Head of caudate nucleus (tissue), 42 donors: ENCODE measurements at places on chromosomes 3 and 15.

GRCh38 chr3:139935016-139935865 is at the start of gene CLSTN2:
Gene CLSTN2, plus strand, starts transcription at chr3:139935185.
- DNase-seq = peak; percentile 72

GRCh38 chr3:46898321-46899150 is 21.0 kb downstream of the PTH1R start:
- no peak for DNase-seq

DNA sequence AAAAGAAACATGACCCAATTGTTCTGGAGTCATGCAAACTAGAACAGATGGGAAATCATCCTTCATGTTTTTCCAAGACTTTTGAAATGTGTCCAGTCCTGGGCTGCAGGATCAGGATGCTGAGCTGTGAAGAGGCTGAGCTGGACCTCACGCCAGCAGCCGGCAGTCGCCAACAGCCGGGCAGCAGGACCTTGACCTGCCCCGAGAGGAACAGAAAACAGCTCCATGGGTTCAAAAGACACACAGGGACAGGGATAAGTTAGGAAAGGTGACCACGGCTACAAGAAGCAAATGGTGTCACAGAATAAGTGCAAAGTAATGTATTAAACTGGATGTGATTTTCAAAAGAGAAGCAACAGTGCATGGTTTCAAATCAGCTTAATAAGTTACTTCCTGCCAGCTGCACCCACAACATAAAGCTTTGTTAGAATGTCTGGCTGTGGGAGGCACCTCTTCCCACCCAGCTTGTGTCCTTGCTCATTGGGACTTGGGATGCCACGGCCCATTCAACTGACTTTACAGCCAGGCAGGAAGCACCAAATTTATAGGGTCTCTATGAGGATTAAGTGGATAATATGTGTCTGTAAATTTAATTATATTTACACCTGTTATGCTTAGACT is 266.4 kb downstream of the GABRG3 start:
- DNase-seq = no peak

DNA sequence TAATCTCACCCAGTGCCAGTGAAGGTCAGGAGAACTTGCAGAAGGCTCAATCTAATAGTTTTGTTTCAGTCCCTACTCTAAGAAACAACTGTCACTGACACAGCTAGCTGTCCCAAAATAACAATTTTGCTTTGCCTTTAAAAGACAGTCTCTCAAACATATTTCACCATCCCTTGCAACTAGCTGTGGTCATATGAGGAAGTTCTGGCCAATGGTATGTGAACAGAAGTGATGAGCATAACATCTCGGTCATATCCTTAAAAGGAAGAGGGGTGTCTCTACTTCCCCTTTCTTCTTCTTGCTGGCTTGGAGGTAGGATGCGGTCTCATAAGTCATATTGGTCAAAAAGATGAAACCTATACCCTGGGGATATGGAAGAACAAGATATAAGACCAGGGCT is 198.1 kb downstream of the NEK10 start:
- DNase-seq = no peak

DNA sequence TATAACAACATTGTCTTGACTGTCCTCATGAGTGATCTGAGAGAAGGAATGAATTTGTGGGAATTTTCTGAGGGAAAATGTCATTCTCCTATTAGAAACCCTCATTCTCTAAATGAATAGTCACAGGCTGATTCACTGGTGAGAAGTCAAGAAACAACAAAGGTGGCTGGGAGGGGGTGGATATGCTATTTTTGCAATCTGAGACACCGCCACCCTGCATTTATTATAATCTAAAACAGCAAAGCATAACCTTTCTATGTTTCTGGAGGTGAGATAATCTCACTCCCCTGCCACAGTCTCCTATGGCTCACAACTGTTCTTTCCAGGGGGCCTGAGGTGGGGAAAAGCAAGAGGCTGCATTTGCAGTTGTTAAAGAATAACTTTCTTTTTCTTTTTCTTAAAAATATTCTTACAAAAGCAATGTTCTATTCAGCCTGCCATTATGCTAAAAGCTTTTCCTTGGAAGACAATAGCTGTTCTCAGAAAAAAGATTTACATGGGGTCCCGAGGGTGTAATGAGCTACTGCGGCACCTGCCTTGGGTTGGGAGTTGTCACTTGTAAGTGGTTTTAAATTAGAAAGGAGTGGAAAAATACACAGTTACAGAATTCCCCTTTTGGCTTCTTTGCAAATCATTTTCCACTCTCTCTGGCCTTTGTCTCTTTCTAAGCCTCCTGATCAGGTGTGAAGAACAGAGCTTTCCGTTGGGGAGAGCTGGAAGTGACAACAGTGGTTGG is 220.9 kb downstream of the AGBL1 start:
- peak; percentile 52 for DNase-seq

DNA sequence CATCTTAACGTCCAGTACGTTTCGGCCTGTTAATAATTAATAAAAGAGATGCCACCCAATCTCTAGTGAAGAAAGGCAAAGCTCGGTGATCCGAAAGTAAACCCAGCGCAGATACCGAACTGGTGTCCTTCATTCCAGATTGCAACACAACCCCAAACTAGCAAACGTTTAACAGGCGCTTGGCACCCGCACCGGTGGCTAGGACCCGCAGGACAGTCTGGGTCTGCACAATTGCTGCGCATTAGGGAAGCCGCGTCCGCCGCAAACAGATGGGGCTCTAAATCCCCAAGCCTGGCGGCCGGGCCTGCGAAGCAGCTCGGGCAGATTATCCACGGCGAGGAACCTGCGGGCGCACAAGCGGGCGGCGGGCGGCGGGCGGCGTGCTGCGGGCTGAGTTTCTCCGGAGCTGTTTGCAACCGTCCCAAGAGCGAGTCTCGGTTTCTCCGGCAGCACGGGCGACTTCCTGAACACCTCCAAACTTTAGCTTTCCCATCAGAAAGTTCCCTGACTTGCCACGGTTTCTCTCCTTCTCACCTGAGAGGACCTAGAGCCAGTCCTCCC is 112.1 kb upstream of the ICE2 start:
- peak; percentile 33 for DNase-seq

DNA sequence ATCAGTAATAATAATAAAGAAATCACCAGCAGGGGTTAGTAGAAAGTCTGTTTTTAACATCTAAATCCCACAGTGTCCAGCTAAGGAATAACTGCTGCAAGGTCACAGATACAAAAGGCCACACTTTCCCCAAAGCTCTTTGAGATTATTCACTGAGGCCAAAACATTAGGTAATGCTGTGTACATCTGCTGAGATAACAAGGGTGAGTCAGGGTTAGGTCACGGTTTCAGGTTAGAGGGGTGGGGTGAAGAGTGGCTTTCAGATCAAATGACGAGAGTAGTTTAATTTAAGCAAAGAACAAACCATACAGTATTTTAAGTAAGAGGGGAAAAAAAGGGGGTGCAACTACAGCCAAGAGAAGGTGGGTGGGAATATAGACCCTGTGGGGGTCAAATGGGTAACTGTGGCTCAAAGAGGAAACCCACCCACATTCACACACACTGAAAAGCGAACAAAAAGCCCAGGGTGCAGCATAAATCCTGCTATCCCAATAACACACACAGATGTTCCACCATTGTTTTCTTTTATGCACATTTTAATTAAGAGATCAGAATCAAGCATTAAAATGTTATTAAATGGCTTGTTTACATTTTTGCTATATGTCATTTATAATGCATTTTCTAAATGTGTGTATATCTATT is 412.9 kb downstream of the TIGIT start:
- DNase-seq = no peak

GRCh38 chr15:43899928-43900327 is 73.1 kb downstream of the WDR76 start:
- no peak for DNase-seq

DNA sequence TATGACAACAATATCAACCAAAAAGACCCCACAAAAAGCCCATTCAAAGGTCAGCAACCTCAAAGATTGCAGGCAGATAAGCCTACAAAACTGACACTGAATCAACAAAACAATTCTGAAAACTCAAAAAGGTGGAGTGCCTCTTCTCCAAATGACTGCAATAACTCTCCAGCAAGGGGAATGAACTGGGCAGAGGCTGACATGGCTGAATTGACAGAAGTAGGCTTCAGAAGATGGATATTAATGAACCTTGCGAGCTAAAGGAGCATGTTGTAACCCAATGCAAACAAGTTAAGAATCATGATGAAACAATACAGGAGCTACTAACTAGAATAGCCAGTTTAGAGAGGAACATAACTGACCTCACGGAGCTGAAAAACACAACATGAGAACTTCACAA is 20.4 kb upstream of the SLC25A38 start:
- DNase-seq = no peak

DNA sequence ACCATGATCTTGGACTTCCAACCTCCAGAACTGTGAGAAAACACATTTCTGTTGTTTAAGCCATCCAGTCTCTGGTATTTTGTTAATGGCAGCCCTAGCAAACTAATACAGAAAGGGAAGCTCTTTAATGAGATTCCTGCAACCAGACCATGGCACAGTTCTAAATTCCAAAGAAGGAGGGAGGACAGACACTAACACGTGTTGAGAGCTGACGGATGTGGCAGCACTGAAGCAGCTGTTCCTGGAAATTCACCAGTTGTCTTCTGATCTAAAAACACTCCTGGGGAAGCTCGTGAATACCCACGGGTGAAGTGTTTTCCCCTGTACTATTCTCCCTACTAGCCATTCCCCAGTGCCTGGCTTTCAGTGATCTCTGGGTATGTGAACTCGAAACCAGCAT is 56.7 kb downstream of the RPL22L1 start:
- DNase-seq = no peak

GRCh38 chr3:30996467-30996866 is 102.0 kb upstream of the GADL1 start:
- DNase-seq = no peak

GRCh38 chr15:54772663-54773062 is 424.1 kb downstream of the RSL24D1 start:
- DNase-seq = no peak

DNA sequence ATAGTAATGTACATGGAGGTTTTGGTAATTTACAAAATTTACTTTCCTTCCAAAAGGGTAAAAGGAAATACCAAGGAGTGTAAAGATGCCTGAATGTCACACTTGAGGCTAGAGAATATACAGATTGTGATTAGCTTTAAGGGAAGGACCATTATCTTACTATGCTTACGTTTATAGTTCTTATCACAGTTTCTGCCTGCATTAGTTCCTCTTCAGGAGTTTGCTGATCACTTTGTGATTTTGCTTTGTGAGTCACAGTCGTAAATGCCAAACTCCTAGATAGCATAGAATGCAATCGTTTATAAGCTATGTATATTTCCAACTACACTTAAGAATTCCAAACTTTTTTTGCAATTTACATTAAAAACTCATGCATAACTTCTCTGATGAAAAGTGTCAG is 1034.6 kb downstream of the DIPK2A start:
- no peak for DNase-seq

- DNase-seq = peak; percentile 20
Measured at GRCh38 chr15:32029409-32029861, 880 bp upstream of the CHRNA7 start.

- no peak for DNase-seq
Measured at GRCh38 chr15:95538693-95539092, 791.8 kb upstream of the NR2F2 start.

GRCh38 chr3:34283751-34284150 is 485.3 kb downstream of the PDCD6IP start:
- no peak for DNase-seq

GRCh38 chr3:43785551-43785950 is 94.8 kb downstream of the ABHD5 start:
- DNase-seq = no peak

DNA sequence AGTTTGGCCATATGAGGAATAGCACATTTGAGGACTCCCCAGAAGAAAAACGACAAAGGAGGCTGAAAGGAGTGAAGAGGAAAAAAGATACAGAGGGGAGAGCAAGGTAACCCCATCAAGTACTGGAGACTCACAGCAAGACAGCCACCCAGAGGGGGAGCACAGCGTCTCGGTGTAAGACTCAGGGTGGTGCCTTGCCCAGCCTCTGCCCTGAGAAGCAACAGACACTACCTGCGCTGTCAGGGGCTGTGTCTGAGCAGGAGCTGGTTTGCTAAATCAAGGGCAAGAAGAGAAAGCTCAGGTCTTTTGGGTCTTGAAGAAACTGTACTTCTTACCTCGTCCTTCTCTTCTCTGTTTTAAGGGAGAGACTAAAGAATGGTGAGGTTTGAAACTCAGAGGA is 27.9 kb downstream of the FBXO45 start:
- DNase-seq = no peak

DNA sequence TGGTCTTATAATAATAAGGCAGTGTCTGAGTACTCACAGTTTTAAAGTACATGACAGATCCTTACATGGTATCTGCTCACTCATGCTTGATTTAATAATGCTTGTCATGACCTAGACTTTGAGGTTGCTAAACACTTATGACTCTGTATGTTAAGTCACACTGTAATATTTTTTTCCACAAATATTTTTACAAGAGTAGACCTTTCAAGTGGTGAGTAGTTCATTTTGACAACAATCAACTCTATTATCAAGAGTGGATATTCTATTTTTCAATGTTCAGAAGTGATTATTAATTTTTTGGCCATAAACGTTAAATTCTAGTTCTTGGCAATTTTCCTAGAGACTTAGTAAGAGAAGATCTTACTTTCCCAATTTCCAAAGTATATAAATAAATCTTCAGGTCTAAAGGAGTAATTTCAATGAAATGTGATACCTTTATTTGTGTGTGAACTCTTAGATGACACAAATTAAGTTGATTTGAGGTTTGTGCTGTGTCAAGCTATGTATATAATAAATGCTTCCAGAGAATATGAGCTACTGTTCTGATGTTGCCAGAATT is 104.5 kb downstream of the NLGN1 start:
- DNase-seq = no peak

DNA sequence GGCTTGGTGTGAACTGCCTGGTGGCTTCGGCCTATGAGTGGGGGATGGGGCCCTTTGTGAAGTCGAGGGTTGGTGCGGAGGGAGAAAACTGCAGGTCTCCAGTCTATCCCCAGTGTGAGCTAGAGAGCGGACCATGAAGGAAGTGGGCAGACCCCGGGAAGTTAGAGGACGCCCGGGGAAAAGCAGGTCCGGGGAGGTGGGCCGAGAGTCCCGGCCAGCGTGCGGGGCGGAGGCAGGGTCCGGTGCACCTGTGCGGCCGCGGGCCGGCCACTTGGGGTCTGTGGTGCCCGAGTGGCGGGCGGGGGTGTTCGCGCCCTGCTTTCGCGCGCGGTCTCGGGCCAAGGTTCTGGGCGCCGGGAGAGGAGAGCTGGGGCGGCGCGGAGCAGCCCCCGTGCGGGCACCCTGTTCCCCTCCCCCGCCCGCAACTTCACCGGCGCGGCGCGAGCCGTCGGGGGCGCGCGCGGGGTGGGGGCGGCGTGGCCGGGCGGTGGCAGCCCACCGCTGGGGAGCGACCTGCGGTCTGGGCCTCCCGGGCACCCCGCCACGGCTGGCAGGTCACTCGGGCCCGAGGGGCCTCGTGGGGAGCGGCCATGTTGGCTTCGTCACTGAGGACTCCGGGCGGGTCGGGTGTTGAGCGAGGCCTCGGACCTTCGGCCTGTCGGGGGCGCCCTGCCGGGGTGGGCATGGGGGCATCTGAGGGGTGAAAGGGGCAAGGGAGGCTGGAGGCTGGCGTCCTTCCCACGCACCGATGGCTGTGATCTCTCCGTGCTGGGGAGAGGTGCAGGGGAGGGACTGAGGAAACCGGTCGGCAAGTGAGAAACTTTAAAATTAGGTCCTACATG is 4.8 kb downstream of the UBE2E1 start:
- DNase-seq = peak; percentile 64

GRCh38 chr3:137222736-137223225 is 265.0 kb downstream of the IL20RB start:
- DNase-seq = no peak

GRCh38 chr15:76056931-76057330 is 2.9 kb upstream of the TMEM266 start:
- DNase-seq = no peak
